ENCODE measurements at places on chromosomes 11 and 22.

- no peak for DNase-seq
These were observed 601 bp downstream of the ART5 start for GRCh38 chr11:3641191-3641590.

DNA sequence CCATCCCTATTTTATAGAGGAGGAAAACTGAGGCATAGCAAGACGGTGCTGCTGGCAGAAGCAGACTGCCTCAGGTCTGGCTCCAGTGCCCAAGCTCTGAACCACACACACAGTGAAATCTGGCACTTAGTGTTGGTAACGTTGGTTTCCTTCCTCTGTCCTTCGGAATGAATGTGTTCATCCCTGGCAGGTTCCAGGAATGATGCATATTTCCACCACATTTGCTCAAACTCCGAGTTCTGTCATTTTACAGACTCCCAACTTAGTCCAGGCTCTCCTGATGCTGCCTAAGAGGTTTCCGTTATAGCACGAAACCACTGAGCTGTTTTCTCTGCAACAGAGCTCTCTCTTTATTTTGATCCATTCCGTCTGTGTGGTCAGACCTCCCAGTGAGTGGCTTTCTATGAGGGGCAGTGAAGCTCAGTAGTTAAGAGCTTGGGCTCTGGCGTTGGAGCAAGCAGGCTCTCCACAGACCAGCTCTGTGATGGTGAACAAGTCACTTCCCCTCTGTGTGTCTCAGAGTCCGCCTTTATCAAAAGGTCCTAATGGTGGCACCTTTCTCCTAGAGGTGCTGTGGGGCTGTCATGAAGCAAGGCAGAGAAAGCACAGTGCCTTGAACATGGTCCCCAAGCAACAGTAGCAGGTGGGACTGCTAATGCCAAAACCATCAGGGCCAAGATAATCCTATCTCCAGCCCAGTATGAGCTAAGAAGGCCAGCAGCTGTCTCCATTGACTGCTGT, 200.3 kb downstream of the MYO18B start:
- no peak for DNase-seq

- DNase-seq, result no peak
These were observed 419.2 kb downstream of the AASDHPPT start for GRCh38 chr11:106496677-106497076.

GRCh38 chr22:47090591-47091245, 328.3 kb downstream of the TBC1D22A start:
- DNase-seq, result peak; percentile 38

- DNase-seq, result no peak
These were observed 876 bp downstream of the NFRKB start for GRCh38 chr11:129894278-129895125.

DNA sequence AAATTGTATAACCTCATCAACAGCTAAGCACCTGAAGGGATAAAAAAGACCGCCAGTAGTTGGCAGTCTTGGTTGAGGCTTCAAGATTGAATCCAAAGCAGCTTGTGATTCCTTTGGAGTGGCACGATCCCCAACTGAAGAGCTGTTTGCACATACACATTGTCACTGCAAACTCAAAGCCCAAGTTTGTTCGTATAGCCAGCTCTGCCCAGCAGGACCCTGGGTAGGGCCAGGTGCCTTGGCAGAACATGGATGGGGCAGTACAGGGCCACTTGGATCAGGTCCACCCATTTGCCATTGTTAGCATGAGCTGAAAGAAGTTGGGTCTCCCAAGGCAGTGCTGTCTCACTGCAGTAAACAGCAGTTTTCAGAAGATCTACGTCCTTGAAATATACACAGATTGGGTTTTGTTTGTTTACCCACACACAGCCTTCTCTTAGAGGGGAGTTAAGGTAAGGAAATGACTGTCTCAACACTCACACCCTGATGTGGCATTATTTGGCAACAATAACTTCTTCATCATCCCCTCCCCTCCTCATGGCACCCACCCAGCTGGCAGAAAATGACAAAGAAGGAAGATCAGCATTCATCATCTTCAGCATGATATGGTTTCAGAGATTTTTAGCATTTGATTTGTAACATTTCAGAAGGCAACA, 132.9 kb downstream of the COMMD9 start:
- DNase-seq, result peak; percentile 87

DNA sequence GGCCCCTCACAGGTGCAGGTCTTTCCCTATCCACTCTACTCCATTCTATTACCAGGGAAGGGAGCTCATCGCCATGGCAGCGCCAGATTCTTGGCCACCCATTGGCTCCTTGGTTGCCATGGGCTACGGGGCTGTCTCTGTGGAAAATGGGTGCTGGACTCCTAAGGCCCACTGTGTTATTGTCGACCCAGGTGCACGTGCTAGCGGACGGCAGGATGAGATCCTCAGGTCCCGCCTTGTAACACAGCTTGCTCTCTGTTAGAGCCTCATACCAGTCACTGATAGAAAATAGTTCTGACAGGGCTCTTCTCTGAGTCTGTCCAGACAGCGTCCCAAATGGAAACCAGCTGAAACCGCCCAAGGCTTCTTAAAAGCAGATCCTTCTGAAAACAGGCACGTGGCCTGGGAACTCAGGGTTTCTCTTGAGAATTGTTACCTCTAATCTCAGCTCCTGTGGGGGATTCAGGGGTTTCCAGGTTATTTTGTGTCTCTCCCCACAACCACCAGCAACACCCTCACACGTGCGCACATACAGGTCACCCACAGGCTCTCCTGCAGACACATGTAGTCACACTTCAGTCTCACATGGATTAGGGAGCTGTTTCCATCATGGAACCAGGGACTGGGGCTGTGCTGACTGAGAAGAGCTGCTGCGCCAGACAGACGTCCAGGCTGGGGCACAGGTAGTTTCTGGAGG, 1.5 kb downstream of the TUB start:
- peak; percentile 31 for DNase-seq

DNA sequence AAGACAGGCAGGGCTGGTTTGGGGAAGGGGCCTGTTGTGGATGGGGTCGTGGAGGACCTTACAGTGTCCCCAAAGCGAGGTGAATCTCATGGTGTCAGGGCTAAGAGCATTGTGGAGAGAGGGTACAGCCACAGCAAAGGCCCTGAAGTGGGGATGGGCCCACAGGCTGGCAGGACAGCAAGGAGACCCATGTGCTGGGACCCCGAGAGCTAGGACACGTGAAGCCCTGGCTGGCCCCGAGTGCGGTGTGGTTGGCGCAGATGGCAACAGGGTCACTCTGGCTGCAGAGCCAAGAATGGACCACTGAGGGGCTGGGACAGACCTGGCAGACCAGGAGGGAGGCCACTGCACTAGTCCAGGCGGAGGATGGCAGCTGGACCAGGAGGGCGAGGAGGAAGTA, 30.0 kb upstream of the KCNQ1OT1 start:
- no peak for DNase-seq

DNA sequence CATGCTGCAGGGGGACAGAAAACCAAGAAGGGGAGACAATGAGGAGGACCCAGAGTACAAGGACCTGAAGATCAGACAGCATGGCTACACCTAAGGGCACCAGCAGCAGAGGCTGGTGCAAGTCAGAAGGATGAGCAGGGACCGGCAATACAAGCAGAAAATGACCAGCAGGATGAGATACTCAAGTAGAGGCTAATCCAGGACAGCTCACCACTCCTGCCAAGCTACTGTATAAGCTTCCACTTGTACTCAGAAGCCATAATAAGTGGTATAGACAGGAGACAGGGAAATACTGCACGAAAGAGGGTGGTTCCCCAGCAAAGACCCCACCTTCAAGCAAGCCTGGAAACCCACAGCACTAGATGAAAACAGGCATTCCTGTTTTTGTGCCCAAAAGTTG, 138.7 kb upstream of the ZC3H12C start:
- no peak for DNase-seq

- peak; percentile 10 for DNase-seq
These were observed 35.6 kb downstream of the ETS1 start for GRCh38 chr11:128551611-128552335.

DNA sequence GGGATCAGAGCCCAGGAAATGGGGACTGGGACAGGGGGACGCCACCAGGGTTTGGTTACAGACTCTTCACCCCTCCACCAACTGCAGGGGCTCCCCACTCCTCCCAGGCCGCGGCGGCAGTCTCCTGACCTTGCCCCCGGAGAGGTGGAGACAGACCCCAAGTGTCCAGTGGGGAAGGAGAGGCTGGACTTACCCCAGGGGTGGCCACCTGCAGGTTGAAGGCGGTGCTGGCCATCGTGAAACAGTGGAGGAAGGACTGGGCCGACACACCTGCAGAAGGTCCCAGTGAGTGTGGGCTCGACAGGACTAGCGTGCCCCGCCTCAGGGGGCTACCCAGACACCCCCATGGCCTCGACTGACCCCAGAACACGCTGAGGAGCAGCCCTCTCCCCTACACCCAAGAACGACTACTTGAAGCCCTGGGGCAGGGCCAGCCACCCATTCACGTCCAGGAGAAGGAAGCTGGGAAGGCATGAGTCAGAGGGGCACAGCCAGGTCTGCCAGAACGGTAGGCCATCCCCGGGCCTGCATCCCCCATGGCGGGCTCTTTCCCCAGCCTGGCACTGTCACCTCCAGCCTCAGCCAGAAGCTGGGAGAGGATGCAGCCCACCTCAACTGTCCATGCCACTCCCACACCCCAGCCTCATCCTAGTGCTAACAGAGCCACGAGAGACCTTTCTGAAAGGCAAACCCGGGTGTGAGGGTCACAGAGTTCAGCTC, 2.3 kb downstream of the GATD1 start:
- peak; percentile 61 for DNase-seq

DNA sequence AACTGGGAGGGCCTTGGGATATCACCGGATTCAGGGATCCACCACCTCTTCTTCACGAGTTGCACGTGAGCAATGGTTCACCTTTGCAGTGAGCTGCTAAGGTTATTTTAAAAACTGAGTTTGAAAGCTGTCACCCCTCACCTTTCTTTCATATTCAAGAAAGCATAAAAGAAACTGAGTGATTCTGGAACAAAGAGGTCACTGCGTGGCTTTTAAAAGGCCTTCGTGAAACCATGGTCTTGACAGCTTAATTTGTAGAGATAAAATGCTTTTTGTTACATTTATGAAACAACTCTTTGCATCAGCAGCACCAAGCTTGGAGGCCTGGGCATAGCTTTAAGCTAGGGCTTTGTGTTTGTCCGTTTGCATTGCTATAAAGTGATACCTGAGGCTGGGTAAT, 101.4 kb upstream of the NECTIN1 start:
- DNase-seq, result no peak

- no peak for DNase-seq
These were observed 10.4 kb upstream of the SAMM50 start for GRCh38 chr22:43944670-43945430.

DNA sequence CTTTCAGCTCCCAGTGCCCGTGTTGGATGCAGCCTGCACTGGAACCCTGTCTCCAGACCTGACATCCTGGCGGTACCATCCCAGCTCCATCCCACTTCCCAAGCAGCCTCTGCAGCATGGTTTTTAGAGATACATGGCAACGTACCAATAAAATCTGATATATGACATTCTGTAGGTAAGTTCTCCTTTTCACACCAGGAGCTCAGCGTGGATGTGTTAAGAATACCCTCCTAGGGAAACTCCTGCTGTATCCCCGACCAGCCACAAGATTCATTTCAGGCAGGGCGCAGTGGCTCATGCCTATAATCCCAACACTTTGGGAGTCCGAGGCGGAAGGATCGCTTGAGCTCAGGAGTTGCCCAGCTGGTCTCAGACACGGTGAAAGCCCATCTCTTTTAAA, 15.4 kb downstream of the APOL5 start:
- no peak for DNase-seq

DNA sequence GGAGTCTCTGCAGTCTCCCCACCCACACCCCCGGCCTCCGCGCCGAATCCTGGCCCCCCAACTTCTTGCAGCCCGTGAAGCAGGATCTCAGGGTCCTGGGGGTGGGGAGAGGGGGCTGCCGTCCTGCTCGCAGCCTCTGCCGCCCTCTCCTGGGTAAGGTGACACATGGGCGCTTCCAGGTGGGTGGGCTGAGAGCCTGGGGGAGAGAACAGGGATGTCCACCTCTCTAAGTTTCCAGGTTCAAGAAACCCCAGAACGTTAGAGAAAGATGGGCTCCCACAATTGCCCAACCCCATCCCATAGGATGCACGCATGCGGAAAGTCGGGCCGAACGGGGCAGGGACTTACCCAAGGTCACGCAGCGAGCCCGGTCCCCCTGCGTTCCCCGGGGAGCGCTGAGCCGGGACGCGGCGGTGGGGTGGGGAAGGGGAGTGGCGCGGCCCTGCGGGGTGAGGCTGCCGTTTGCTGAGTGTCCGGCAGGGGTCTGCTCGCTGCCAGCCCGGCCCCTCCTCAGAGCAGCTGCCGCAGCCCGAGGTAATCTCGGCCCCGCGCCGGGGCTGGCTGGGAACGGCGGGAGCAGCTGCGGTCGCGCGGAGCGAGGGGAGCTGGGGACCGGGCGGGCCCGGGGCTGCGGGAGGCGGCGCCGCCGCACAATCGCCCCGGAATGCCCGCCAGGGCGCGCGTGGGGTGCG, 705 bp upstream of the CAPN1 start:
- DNase-seq, result peak; percentile 31

GRCh38 chr11:96293598-96294021, 49.4 kb downstream of the MAML2 start:
- DNase-seq, result peak; percentile 39

GRCh38 chr11:7573558-7574296, 59.9 kb downstream of the PPFIBP2 start:
- DNase-seq, result no peak

GRCh38 chr11:9719566-9720289, 55.9 kb downstream of the SWAP70 start:
- DNase-seq, result no peak

GRCh38 chr11:118313242-118313641, 8.7 kb downstream of the CD3E start:
- peak; percentile 53 for DNase-seq

All from fibroblast of mammary gland (primary cell).